Fibroblast of skin of left quadriceps (primary cell): ENCODE measurements at places on chromosomes 16 and 17.

DNA sequence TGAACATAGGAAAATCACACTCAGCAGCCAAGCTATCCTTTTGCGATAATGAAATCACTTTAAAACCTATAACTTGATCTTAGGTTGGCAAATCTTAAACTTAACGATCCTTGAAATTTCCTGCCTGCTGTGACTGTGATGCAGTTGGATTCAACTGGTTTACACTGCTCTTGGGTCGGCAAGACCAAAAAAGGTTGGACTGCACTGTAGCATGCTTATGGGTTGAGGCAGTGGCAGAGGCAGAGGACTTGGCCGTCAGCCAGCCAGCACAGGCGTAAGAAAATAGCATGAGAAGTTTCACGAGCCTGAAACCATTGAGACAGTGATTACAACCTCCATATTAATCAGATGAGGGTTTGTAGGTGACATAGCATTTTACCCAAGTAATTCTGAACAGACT, 21.4 kb downstream of the WSB1 start:
- peak; percentile 51 for DNase-seq

GRCh38 chr16:51407199-51407598, 256.1 kb upstream of the SALL1 start:
- DNase-seq, result no peak

DNA sequence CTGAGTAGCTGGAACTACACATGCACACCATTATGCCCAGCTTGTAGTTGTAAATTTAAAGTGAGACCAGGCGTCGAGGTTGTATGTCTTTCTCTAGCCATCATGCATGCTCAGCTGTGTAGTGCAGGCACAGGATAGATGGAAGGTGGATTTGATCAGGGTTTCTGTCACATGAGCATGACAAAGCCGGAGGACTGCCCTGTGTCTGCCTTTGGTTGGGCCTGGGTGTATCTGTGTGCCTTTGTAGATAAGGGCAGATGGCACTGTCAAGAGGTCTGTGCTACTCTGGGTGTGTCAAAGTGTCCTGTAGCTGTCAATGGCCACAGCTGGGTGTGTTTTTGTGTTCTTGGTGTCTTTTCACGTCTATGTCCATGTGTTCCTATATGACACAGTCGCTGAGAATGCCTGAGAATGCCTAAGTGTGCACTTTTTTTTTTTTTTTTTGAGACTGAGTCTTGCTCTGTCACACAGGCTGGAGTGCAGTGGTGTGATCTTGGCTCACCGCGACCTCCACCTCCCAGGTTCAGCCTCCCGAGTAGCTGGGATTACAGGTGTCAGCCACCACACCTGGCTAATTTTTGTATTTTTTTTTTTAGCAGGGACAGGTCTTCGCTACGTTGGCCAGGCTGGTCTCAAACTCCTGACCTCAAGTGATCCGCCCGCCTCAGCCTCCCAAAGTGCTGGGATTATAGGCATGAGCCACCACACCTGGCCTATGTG, 4.1 kb upstream of the NAGS start:
- no peak for DNase-seq

- no peak for DNase-seq
These were observed 79.6 kb downstream of the CRISPLD2 start for GRCh38 chr16:84899414-84899813.

DNA sequence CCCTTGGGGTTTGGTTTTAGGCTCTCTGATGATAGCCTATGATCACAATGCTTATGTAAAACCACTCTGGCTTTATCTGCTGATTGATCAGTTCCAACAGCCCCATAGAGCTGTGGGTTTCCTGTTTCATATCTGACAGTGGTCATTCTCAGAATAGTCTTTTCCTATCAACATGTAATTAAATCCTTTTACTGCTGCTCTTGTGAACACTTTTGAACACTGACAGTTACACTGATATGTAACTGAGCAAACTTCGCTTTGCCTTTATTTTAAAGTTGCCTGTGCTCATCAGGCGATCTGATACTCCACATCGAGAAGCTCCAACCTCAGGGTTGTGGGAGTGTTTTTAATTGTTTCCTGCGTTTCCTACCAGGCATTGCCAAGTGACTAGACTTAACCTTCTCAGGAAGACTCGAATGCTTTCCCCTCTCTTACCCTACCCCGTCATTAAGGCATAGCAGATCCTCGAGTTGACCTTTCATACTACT, 17.3 kb upstream of the CLEC18B start:
- DNase-seq, result no peak
